ENCODE measurements at places on chromosomes 5 and 9.
A peak's percentile ranks its signal among the peaks of the same experiment; 100 is the strongest.

DNA sequence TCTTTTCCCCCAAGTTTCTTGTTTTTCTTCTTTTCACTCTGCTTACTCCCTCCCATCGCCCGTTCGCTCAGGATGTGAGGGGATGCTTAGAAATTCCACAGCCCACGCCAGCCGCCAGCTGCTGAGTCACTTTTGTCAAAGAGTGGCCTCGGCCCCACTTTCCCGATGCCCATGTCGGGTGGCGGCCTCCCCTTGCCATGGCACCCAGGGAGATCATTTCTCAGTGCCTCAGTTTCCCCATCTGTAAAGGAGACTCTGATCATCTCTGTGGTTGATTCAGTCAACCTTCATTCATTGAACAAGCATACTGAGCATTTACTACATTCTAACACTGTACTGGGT lies 353 bp upstream of the PDGFRB start:
- no peak for DNase-seq

DNA sequence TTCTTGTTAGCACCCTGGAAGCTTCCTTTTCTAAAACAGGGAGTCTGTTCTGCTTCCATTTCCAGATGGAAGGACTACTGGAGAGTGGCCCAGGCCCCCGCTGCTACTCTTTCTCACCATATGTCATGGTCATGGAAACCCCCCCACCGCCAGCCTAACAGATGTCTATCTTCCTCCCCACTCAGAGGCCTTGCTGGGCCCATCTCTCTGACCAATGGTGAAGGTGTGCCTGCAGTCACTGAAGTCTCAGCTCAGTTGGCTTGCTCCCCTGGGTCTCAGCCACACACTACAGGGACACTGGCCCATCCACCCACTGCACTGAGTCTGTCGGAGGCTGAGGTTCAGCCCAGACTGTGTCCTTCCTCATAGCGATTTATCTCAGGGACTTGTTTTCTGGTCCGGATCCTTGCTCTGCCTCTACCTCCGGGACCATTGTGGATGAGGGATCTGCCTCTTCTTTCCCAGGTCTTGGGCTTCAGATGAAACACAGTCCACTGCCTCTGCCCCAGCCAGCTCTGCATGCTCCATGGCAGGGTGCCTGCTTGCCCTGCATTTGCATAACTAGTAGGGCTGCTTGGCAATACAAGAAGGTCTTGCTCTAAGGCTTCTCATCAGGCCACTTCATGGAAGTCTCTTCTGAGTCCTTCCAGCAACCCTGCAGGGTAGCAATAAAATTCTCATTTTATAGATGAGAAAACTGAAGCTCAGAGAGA lies 30.8 kb downstream of the GALNT12 start:
- DNase-seq: no peak

GRCh38 chr9:22238809-22239684 lies 207.6 kb upstream of the DMRTA1 start:
- peak; percentile 35 for DNase-seq

DNA sequence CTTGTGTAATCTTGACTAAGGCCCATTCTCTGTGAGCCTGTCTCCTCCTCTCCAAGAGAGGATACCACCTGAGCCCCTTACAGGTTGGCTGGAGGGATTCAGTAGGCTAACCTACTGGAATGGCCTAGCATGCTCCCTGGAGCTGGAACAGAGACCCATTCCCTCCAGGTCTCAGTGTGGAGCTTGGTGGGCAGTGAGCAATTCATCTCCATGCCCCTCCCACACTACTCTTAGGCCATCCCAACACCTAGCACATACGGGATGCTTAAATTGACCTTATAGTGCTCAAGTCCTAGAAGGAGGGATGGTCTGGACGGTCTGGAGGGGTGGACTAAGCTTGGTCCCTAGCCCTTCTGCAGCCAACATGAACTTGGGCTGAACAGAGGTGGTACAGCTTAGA lies 75.6 kb downstream of the CRB2 start:
- no peak for DNase-seq

GRCh38 chr9:124768750-124769548 lies 2.2 kb downstream of the NR6A1 start:
- DNase-seq: no peak
